ENCODE measurements at places on chromosomes 16 and 17.

DNA sequence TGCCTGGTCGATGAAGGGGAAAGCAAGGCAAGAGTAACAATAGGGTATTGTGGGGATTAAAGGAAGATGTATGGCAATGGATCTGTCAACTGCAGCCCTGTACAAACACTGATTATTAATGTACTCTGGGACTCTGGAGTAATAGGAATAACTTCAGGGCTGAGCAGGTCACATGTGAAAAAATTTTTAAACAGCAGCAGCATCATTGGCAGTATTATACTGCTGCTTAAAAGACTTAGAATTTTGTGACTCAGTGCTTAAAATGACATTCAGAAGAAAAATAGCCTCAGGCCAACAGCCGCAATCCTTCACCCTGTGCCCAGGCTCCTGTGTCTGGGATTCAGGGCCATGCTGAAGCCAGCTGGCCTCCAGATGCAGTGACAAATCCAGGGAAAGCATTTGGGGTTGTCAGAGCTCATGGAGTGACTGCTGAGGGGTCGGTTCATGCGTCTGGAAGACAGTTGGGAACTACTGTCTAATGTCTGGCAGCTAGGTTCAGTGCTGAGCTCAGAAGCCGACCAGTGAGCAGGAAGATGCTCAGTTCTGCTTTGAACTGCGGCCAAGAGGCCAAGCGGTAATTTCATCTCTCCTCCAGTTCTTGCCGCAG lies 22.2 kb downstream of the TEX2 start:
- no peak for DNase-seq

GRCh38 chr17:45844695-45845375 lies at the start of gene SPPL2C:
SPPL2C (plus strand) TSS chr17:45844881; CDS start chr17:45844907, 26 bp downstream.
- DNase-seq, result no peak

GRCh38 chr17:10151667-10152496 lies 46.5 kb downstream of the GAS7 start:
- DNase-seq, result peak; percentile 14

DNA sequence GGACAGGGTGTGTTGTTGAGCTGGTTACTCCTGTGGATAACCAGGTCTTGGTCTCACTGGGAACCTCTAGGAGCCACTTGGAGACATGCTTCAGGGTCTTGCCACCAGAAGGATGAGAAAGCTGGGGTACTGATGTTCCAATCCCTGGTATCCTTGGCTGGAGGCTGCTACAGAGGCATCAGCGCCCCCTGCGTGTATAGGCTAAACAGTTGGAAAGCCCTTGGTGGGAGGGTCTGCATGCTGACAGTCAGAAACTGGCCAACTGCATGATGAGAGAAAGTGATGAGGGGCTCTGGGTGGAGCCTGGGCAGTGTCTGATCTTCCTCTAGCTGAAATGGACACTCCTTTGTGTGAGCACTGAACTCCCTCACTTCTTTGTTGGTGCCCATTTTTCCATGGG lies 536.9 kb downstream of the XYLT1 start:
- DNase-seq, result no peak

GRCh38 chr17:59479141-59479540 lies 86.3 kb upstream of the DHX40 start:
- no peak for DNase-seq

- no peak for DNase-seq
Observed at GRCh38 chr17:65742403-65743307, 181.2 kb upstream of the AXIN2 start.

DNA sequence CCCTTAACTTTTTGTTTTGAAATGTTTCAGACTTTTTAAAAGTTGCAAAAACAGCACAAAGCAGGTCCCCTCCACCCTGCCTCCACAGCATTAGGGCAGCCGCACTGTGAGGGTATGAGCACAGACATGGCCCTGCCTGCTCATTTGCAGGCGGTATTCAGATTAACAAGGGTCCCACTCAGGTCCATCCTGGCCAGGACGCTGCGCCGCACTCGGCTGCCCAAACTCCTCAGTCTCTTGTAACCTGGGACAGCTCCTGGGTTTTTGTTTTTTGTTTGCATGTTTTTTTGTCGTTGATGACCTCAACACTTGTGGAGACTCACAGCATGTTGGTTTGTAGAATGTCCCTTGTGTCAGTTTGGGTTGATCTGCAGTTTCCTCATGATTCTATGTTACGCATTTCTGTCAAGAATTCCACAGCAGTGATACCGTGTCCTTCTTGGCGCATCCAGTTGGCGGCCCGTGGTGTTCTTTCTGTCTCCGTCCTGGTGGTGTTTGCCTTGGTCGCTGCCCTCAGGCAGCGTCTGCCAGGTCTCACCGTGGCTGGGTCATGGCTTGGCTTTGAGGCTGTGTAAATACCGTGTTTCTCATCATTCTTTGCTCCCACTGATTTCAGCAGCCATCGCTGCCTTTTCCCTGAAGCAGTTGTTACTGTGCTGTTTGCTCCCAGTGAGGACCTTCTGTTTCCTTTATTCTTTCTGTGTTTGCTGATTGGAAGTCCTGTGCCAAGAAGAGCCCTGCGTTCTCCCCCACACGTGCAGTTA lies 18.5 kb downstream of the CRAMP1 start:
- DNase-seq, result no peak

DNA sequence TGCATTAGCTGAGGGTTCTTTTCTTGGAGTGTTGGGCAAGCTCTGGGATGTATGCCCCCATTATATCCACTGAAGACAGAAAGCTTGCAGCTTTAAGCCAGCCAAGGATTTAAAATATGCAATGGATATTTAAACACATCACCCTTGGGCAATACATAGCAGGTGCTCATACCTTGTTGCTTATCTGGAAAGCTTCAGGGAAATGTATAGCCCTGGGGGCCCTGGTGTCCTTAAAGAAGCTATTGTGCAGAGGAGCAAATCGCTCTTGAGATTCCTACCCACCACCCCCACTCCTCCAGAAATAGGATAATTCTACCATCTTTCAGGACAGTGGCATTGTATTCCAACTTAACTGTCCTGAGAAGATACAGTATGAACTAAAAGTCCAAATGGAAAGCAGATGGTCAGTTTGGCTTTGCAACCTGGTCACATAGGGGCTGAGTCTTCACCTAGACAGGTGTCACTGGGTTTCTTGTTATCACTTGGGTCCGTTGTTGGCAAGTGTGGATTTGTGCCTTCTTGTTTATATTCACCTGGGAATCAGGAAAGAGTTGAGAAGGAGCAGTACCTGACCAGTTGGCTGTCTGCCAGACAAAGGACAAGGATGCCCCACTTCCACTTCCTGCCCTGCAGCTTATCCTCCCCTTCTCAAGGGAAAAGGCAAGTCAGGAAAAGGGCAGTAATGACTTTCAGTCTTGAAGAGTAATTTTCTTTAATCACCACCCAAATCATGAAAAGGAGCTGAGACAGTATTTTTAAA lies 3.4 kb downstream of the ANKRD40CL start:
- no peak for DNase-seq

DNA sequence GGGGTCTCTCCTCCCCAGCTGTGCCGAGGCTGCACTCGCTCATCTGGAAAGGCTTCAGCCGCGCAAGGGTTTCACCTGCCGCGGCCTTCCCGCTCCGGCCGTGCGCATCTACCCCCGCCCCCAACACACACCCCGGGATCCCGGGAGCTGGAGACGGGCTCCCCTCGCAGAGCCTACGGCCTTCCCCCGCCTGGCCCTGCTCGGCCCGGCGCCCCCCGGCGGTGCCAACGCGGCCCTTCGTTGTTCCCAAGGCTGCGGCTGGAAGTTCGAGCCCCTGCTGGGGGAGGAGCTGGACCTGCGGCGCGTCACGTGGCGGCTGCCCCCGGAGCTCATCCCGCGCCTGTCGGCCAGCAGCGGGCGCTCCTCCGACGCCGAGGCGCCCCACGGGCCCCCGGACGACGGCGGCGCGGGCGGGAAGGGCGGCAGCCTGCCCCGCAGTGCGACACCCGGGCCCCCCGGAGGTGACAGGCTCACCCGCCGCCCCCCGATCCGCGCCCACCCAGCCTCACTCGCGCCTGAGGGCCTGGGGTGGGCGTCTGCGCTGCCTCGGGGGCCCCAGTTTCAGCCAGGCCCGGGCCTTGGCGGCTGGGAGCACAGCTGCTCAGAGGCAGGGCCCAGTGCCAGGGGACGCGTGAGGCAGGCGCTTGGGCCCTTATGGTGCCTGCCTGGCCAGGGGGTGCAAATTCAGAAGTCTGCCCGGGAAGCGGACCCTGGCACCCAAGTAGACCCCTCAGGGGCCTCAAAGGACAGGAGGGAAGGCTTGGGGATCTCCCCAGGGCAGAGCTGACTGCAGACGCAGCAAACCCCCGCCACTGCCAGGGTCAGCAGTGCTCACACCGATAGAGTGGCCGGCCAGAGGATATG lies 11.2 kb downstream of the GALK1 start:
- DNase-seq, result peak; percentile 36

DNA sequence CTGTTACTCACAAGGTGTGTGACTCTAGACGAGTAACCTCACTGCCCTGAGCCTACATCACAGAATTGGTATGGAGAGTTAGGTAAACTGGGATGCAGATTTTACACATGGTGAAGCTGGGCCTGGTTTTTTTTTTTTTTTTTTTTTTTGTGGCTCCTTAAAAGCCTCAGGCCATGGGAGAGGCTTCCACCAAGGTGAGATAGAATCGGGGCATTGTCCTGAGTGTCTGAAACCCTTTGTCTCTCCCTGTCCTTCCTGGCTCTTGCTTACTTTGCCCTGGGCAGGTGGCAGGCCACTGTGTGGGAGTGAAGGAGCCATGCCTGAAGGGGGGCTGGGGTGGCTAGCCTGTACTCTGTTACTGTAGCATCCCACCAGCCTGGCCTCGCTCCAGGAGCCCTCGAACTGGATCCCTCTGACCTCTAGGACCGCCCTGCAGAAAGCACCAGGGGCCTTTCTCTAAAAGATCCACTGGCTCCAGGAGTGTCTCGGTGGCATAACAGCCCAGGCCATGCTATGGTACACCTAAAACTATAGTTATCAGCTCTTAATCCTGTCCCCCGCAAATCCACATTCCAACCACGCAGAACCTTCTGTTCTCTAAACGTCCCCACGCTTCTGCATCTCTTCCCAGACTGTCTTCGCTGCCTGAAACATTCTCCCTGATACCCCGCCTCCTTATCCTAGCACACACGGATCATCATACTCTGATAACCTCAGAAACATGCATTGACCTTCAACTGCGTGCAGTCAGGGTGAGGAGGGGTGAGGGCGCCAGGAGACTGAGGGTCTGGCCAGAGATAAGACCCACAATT lies 1.7 kb upstream of the SLC13A2 start:
- peak; percentile 3 for DNase-seq

GRCh38 chr17:75394332-75394918 lies 11.1 kb downstream of the GRB2 start:
- no peak for DNase-seq

GRCh38 chr17:51166987-51167931 lies 1.0 kb downstream of the NME2 start:
- DNase-seq, result no peak

DNA sequence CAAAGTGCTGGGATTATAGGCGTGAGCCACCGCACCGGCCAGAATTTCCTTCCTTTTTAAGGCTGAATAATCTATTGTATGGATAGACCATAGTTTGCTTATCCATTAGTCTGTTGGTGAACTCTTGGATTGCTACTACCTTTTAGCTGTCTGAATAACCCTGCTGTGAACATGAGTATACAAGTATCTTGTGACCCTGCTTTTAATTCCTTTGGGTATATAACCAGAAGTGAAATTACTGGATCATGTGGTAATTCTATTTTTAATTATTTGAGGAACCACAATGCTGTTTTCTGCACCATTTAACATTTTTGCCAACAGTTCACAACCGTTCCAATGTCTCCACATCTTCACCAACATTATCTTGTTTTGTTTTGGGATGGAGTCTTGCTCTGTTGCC lies 4.6 kb upstream of the OTOA start:
- no peak for DNase-seq

GRCh38 chr16:76389126-76389525 lies 111.9 kb downstream of the CNTNAP4 start:
- DNase-seq, result no peak

DNA sequence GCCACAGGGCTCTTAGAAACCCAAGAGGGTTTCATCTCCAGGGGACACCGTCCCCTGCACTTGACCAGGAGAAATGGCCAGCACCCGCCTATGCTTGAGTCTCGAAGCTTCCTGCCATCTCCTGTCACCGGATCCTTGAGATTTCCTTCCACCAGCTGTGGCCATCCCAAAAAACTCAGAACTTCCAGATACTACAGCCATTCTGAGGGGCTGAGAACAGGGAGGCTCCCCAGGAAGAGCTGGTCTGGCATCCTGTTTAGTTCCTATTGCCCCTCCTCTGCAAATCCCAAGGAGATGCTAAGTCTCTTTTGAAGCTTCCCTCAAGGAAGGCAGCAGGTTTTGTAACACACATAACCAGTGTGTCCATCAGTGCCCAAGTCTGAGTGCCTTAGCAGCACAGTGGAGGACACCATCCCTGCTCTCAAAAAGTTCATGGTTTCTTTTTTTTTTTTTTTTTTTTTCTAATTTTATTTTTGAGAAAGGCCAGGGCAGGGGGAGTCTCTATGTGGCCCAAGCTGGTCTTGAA lies 2.0 kb downstream of the UBALD2 start:
- DNase-seq, result no peak

DNA sequence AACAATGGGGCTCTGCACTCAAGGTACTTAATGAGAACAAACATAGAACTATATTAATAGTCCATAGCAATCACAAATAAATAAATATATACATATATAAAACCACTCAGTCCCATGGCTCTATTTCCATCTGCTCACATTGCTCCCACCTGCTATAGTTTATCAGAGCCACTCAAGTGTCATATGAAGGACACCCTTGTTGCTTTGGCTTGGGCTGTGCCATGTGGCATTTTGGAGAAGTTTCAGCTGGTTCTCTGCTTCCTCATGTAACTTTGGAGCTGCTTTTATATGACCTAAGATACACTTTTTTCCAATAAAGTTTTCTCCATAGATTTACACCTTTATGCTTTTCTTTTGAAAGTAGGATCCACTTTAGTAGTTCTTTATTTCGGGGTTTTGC lies 126.4 kb downstream of the KCNJ2 start:
- no peak for DNase-seq

- no peak for DNase-seq
Observed at GRCh38 chr17:72496461-72496860, 375.6 kb downstream of the SOX9 start.

DNA sequence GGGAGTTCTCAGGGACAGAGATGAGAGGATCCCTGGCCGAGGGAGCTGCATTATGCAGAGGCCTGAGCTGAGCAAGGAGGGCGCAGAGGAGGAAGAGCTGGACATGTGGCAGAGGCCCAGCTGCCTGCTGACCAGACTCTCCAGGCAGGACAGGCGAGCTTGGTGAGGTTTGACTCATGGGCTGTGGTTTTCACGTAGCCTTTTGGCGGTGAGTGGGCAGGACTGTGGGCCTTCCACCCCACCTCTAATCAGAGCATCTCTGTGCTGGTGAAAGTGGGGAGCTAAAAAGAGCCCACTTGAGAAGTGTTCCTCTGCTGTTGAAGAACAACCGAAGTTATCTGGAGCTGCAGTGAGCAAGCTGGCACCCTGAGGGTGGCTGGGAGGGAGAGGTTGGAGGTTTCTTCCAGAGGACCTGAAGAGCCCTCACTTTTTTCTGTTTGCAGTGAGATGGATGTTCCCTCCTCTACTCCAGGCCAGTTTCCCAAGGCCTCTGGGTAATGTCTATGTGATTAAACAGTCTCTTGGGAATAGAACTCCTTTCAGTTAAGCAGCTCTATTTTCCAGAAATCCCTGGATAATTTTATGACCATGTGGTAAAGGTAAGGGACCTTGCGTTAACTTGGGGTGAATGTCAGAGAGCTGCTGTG lies 11.9 kb downstream of the EPN2 start:
- DNase-seq, result no peak
